ENCODE measurements at places on chromosomes 5 and 9. TPM values are rescaled to one million over a fixed set of nuclear protein-coding genes. Genes with fewer than 3 reads are reported as not detected.
A peak's percentile ranks its signal among the peaks of the same experiment; 100 is the strongest.

- no peak for DNase-seq
These were observed 30.4 kb upstream of the KLF9 start for GRCh38 chr9:70444904-70445303.

DNA sequence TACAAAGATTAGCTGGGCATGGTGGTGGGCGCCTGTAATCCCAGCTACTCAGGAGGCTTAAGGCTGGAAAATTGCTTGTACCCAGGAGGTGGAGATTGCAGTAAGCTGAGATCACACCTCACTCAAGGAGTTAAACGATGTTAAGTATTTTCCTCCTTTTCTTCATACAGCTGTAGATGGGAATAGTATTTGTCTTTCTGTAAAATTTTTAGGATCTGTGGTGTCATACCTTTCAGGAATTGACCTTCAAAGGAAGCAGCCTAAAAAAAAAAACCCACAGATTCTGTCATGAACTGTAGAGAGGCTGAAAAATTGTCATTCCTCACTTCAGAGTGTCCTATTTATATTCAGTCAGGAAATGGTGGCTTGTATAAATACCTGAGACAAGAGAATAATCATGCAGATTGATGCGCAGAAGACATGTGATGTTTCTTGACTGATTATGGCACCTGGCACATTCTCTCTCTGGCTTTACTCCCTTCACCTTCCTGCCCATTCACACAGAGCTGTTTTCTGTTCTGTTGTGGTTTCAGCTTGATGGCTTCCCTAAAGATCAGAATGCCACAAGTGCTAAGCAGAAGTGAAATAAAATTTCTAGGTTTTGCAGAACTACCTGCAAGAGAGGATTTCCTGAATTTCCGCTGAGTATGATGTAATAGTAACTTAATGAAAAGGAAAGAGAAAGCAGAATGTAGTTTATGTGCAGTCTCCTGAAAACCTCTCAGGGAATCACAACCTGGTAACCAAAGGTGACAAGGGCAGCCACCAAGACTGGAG is 3.8 kb downstream of the IFNA1 start:
- DNase-seq = no peak

DNA sequence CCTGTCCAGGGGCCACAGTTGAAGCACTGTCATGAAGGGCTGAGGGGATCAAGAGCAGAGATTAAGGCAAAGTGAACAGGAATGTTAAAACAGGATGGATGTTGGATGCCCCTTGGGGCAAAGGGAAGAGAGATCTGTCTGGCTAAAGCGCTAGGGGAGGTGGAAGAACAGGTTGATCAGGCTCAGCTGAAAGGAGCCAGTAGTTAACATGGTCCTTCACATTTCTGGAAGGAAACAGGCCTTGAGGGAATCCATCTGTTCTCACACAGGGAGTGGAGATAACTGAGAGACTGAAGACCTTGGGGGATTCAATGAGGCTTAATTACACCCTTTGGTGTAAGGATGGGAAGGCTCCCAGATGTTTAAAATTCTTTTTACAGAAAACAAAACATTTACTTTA is 5.8 kb downstream of the HAPLN1 start:
- no peak for DNase-seq

- DNase-seq = no peak
These were observed 69.9 kb downstream of the PLPPR1 start for GRCh38 chr9:101098392-101098791.

GRCh38 chr5:91162534-91163381 is 220.4 kb downstream of the ARRDC3 start:
- DNase-seq = no peak

- no peak for DNase-seq
These were observed 16.7 kb downstream of the NDUFAF2 start for GRCh38 chr5:60961685-60962084.

- DNase-seq = no peak
These were observed 535.7 kb upstream of the ACO1 start for GRCh38 chr9:31848505-31849285.

DNA sequence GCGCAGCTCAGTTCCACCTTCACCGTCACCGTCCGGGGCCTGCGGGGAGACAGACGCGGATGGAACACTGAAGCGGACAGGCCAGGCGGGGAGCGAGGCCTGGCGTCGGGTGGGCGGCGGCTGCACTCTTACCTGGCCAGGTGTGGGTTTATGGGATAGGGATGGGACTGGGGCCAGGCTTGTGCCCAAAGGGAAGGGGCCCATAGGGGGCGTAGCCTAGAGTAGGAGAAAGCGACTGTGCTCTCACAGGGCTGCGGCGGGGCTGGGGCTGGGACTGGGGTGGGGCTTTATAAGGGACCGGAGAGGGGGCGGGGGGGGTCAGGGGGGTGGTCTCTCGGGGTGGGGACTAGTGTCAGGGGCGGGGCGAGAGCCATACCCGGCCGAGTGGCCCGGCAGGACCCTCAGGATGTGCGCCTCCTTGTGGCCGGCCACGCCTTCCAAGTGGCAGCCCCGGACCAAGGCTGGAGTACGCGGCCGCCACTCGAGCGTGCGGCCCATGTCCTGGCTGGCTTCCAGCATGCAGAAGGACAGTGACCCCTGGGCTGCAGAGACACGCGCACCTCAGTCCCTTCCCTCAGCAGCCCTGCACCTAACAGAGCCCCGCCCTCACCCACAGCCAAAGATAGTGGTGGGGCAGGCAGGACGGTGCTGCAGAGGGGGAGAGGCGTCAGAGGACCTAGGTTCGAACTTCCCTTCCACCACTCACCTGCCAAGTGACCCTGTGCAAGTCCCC is 22.8 kb downstream of the FPGS start:
- DNase-seq = peak; percentile 99

GRCh38 chr9:125646217-125646616 is 60.8 kb downstream of the MAPKAP1 start:
- DNase-seq = no peak

DNA sequence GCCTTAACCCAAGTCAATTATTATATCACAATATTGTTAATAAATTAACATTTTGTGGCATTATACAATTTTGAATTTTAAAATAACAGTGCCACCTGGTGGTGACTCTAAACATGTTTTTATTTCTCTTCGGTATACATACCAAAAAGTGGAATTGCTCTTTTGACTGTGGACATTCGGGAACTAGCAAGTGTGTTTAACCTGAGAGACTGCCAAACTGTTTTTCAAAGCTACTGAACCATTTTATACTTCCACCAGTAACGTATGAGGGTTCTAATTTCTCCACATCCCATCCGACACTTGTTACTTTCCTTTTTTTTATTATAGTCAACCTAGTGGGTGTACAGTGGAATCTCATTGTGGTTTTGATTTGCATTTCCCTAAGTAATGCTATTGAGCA is 18.3 kb upstream of the HSDL2 start:
- peak; percentile 22 for DNase-seq

DNA sequence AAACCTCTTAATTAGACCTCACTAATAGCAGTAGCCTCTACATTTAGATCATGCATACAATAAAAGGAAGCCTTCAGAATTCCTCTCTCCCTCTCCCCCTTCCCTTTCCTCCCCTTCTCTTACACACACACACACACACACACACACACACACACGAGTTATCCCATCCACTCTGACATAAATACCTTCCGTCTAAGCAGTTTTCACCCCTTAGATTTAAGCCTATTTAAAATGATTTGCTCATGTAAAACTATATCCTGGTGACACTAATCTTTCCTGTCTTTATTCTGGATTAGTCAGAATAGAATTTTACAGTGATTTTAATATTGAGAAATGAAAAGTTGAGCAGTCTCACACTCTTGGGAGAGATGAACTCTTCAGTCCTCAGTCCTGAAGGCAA is 35.0 kb downstream of the PRELID2 start:
- no peak for DNase-seq

DNA sequence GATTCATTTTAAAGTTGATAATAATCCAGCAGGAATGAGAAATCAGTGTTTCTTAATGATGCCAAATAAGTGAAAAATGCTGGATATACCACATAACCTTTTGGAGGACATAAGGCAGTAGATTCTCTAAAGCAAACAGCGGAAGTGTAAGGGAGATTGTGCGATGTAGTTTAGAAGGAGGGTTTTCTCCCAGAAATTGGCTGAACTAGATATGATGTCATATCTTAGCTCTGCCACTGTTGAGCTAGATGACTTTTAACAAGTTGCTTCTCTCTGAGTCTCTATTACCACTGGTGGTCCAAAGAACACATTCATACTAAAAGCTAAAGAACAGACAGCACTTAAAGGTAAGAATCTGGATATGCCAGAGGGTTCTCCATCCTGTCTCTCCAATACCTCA is 107.0 kb downstream of the NR6A1 start:
- no peak for DNase-seq

- DNase-seq = no peak
These were observed 111.9 kb downstream of the FEM1C start for GRCh38 chr5:115432691-115433090.

DNA sequence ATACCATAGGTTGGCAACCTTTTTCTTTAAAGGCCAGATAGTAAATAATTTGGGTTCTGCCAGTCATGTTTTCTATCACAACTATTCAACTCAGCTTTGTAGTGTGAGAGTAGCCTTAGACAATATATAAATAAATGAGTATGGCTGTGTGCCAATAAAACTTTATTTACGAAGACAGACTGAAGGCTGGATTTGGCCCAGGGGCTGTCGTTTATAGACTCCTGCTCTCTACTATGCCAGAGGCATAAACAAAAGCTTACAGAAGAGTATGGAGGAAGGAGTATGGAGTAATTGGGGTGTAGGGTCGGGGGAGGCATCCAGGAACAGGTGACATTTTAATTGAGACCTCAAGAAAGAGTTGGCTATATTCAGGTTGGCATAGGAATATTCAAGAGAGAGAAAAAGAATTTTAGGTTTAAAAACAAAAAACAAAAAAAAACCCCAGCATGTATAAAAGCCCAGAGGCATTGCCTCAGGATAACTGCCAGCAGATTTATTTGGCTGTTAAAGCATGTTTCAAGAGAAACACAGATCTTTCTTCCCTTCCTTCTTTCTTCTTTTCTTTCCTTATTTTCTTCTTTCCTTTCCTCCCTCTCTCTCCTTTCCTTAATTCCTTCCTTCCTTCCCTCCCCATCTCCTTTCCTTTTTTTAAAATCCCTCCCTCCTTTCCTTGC is 39.9 kb downstream of the SLIT3 start:
- no peak for DNase-seq

DNA sequence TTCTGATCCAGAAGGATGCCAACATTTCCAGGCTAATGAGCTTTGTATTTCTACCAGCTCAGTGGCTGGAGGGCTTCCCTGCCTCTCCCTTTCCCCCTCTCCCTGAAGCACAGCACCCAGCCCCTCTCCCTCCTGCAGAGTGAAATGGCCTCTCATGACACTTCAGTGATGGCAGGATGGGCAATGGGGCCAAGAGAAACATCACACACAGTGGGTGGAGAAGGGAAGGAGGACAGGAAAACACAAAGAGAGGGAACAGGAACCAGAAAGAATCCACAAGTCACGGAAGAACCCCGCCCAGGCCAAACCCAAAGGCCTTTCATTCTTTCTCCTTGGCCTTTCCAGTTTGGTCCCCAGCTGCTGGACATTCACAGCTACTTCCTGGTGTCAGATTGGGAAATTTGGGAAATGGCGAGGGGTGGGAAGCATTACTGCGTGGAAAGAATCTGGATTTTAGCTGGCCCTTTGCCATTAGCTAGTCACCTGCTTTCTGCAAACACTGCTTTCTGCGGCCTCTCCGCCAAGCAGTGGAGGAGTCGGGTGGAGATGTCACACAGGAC is 82.6 kb downstream of the GLDC start:
- DNase-seq = no peak

DNA sequence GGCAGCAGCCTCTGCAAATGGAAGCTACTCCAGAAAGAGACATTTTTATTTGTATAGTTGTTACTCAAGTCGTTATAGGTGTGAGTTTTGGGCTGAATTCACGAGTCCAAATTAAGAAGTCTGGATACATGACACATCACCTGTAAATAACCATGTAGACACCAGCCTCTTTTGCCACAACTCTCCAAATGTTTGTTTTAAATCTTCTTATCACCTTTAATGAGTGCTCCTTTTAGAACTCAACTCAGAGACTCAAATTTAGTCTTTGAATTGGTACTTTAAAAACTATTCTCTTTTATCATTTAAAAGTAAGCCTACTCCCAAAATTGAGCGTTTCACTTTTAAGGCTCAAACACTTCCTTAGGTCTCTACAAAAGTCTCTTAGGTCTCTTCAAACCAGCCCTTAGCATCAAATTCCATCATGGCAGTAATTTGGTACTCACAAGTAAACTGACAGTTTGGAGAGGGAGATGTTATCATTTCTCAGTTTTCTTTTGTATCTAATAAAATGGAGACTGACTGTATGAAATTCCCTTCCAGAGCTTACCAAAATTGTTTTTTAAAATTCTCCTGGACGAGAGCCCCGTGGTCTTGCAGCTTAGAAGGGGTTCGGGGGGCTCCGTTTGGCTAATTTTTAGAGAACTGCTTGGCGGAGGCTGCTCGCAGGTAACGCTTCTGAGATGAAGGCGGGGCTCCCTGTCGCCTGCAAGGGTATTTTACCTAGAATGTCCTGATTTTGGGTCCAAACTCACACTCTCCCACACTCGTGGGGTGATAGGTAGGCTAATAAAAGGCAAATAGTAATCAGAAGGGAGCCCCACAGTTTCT is 194.6 kb downstream of the MEF2C start:
- no peak for DNase-seq

DNA sequence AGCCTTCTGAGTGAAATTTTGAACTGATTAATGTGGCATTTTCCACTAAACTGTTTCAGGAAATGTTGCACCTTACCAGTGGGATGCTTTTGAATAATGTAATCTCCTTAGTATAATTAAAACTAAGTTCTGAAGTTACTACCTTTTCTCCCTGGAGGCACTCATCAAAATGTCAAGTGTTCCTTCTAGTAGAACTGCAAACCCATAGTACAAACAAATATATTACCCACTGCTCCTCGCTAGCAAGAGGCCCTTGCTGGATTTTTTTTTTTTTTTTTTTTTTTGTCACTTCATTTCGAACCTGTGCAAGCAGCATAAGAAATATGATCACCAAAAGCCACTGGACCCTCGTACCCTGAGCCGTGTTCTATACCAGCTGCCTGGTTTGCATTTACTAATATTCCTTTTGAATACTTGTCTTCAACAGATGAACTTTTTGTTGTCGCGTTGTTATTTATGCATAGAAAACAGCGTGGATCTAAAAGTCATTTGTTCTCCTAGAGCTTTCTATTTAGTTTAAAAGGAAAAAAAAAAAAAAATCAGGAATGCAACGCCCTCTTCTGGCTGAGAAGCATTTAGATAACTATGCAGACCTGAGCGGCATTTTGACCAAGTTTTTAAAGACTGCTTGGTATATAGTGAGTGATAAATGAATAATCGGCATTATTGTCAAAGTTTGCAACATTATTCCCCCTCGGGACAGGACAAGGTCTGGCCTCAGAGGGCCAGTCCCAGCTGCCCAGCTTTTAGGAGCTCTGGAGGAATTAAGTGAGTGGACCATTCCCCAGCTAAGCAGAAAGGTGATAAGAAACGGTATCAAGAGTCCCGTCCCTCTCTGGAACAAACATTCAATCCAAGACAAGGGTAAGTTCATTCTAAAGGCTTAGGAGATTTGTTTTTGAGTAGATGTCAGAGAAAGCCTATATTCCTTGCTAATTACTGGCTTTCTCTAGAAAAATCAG is 162.5 kb upstream of the KIF2A start:
- DNase-seq = no peak

GRCh38 chr9:129701054-129701453 is 35.6 kb downstream of the PRRX2 start:
- DNase-seq = no peak

Gene PCDHA10
- 0.11 TPM for total RNA-seq

Gene IFNA2
- not detected for total RNA-seq

Gene CDH9
- 0.90 TPM for total RNA-seq

Gene ZCCHC10
- 22.3 TPM for total RNA-seq

Gene TPM2
- 129 TPM for total RNA-seq

Measured in H7 (cell line).